ENCODE measurements at places on chromosomes 1 and 21. TPM values are rescaled to one million over a fixed set of nuclear protein-coding genes. Genes with fewer than 3 reads are reported as not detected.

GRCh38 chr1:229093238-229093540 lies 177.7 kb upstream of the RAB4A start:
- no peak for DNase-seq

DNA sequence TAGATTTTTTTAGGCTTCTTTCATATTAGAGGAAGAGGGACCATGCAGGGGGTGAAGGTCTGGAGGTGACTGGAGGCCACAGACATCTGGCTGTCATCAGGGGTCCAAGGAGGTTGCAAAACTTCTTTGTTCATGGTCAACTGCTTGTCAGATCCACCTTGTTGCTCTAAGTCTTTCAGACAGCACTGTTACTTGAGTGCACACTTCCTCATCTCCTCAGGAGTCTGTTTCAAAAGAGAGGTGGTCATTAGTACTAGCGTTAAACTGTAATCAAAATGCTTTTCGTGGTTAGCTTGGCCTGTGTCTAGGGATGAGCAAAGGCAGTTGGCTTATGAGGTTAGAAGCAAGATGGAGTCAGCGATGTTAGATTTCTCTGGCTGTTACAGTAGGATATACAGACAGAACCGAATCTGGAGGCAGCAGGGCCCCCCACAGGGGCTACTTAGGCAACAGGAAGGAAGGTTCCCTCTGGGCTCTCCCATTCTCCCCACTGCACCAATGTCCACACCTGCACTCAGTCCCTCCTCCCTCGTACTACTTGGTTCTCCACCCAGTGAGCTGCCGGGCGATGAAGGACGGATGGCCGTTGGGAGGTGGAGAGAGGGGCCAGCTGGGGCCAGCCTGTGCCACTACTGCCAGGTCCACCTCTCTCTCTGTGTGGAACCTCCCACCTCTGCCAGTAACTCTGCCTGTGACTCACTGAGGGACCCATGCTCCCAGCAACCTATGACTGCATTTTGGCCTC lies 57.2 kb downstream of the TOR1AIP2 start:
- DNase-seq: no peak

DNA sequence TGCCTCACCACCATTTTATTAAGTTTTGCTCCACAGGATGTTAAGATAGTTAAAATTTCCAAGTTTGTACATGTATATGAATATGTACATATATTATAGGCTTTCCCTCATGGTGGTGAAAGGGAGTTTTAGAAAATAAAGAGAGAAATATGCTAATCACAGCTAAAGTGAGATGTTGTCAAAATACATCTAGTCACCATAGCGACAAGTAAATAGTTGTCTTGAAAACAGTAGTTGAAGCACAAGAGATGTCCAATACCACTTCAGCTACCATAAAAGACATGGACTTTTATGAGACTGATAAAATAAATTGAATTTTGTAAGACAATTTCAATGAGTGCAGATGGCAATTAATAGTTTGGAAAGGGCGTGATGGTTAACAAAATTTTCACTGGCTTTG lies 1600.0 kb downstream of the BRINP3 start:
- no peak for DNase-seq

DNA sequence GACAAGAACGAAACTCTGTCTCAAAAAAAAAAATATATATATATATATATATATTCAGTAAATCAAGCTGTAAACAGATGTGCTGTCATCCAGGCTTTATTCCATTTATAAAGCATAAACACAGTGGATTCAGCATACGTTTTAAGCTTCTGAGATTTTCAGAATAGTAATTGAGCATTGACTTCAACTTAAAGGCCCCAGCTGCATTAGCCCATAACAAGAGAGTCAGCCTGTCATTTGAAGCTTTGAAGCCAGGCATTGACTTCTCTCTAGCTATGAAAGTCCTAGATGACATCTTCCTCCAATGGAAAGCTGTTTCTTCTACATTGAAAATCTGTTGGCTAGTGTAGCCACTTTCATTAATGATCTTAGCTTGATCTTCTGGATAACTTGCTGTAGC lies 6.6 kb downstream of the KPNA6 start:
- DNase-seq: no peak

- DNase-seq: no peak
Observed at GRCh38 chr1:208243527-208243966, 637 bp downstream of the PLXNA2 start.

GRCh38 chr1:182317611-182318161 lies 73.9 kb downstream of the GLUL start:
- DNase-seq: no peak

DNA sequence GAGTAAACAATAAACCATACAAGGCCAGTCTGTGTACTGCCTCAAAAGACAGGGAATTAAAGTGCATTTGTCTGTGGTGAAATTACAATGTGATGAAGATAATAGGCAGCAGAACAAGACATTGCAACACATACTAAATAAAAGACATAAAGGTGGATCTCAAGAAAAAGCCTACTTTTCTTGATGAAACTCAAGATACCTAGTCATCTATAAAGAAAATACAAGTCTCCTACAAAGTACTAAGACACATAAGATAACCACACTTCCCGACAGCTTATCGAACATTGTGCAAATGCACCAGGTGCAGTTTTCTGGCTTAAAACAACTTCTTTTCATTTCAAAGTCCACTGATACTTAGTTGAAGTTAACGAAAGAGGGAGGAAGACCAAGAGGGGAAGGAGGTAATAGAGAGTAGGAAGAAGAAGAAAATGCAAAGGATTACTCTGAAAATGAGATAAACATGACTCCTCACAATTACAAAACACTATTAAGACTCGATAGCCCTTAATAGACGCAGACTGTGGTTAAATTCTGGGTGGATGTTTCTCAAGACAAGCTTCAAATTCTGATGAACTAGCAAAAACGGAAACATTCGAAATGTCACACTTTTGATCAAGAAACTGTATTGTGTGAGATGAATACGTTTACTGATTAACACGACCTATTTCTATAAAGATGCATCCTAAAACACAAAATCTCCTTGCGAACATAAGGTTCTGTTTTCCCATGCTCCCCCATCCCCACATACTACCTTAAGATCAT lies 2.0 kb downstream of the HNRNPR start:
- no peak for DNase-seq

Gene SOX13
- 34.7 TPM for total RNA-seq

Gene KCNE2
- 0.66 TPM for total RNA-seq

Measured in breast epithelium (tissue), 4 donors.